Stimulated activated CD8-positive, alpha-beta memory T cell treated with anti-CD3 and anti-CD28 coated beads, Interleukin-7, amount 100 ng/mL, for 4 hours (primary cell): ENCODE measurements at places on chromosomes 2 and 18.

DNA sequence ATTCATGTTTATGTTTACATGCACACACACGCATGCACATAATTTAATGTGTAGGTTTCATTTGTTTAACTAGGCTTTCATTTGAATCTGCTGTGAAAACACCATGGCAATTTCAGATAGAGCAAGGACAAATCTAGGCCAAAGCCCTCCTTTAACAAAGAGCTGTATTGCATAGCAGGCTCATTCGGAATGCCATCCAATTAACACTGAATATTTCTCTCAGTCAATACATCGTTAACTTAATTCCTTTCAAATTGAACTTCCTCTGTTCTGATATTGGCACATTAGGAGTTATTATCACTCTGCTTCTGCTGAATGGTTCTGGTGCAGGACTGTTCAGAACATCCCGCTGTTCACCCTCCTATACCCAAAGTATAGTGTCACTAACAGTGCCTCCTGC lies 435.1 kb upstream of the CDH20 start:
- DNase-seq, result no peak

GRCh38 chr2:200148366-200148765 lies 158.1 kb upstream of the SPATS2L start:
- no peak for DNase-seq

GRCh38 chr2:143229952-143230351 lies 100.7 kb downstream of the ARHGAP15 start:
- DNase-seq, result no peak

- no peak for DNase-seq
These were observed 30.7 kb upstream of the ERCC3 start for GRCh38 chr2:127324635-127325034.

DNA sequence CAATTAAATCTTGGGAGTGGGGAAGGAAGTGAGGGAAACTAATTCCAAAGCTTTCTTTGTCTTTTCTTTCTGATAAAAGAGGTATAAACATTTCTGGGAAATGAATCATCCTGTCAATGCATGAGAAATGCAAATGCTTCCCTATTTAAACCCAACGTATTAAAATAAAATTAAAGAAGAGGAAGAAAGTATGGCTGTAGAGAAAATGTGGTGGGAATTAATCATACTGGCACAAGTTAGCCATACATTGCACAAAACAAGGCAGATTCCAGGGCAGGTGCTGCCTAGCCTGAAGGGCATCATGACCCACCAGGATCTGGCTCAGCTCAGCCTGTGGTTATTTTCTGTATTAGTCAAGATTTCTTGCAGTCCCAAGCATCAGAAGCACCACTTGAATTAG lies 338.0 kb downstream of the NYAP2 start:
- DNase-seq, result no peak

GRCh38 chr2:41933585-41934320 lies 114.1 kb upstream of the PKDCC start:
- DNase-seq, result no peak

DNA sequence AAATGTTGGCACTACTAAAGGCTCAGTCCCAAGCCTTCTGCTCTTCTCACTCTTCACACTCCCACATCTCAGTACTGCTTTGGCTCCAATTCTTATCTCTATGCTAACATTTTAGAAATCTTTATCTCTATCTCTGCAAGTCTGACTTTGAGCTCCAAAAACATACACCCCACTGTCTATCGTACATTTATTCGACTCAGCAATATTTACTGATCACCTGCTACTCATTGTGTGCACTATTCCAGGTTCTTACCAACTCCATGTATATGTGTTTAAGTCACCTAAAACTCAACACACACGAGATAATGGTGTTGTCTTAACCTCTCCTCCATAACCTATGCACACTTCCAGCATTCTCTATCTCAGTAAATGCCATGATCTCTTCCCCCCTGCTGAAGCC lies 268.2 kb upstream of the CRIM1 start:
- no peak for DNase-seq

DNA sequence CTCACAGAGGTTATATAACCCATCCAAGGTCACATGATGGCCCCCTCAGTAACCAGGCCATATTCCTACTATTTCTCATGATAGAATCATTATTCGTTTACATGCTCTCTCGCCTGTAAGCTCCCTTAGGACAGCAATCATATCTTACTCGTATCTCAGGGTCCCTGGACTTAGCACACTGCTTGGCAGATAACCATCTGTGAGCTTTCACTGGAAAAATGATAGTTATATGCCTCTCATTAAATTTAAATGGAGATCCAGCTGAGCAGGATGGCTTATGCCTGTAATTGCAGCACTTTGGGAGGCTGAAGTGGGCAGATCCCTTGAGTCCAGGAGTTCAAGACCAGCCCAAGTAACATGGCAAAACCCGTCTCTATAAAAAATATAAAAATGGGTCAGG lies 21.9 kb downstream of the KIF3C start:
- DNase-seq, result no peak

- no peak for DNase-seq
These were observed 140.3 kb downstream of the TRIB2 start for GRCh38 chr2:12856934-12857601.

DNA sequence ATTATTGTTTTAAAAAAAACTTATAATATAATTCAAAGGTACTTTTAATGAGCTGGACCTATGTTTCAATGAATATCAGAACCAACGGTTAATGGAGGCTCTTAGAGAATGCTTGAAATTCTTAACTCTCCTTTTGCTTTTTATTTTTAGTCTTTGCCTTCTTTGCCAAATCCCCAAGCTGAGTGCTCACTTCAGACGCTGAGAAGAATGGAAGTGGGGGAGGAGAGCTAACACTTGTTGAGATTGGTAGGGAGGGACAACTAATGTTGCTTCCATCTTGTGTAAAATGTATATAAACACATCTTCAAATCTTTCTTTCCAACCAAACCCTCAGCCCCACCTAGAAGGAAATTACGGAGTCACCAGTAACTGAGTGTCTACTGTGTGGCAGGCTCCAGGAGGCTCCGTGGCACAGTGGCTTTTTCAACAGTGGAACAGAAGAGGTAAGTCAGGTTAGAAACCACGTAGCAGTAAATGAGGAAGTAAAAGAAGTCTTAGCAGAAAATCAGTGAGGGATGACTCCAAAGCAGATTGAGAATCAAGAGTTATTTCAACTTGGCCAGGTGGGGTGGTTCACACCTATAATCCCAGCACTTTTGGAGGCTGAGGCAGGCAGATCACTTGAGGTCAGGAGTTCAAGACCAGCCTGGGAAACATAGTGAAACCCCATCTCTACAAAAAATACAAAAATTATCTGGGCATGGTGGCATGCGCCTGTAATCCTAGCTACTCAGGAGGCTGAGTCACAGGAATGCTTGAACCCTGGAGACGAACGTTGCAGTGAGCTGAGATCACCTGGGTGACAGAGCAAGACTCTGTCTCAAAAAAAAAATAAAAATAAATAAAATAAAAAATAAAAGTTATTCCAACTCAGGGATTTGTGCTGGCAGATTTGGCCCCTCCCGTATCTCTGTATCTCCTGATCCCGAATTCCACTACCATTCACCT lies 45.0 kb upstream of the CREB1 start:
- DNase-seq, result no peak

- DNase-seq, result no peak
These were observed 133.3 kb downstream of the ZNF236 start for GRCh38 chr18:76955524-76956170.

- DNase-seq, result no peak
These were observed 14.1 kb downstream of the PTRHD1 start for GRCh38 chr2:24779116-24779515.

DNA sequence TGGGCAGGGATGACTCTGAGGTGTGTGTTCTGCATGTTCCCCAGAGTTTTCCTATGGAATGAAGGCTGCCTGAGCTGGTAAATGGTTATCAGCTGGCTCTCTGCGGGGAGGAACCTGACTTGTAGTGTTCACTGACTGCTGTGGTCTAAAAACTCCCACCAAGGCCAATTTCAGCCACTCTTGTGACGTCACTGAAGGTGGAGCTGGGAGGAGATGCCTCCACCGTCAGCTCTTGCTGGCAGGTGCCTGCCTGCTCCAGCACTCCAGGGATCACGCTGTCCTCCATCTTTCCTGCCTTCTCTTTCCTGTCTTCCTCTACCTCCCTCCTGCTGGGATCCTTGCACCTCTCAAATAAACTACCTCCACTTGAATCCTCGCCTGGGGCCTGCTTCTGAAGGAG lies 209.5 kb upstream of the HS6ST1 start:
- DNase-seq, result no peak

- DNase-seq, result no peak
These were observed 142.0 kb downstream of the PRKCE start for GRCh38 chr2:45793305-45793962.

DNA sequence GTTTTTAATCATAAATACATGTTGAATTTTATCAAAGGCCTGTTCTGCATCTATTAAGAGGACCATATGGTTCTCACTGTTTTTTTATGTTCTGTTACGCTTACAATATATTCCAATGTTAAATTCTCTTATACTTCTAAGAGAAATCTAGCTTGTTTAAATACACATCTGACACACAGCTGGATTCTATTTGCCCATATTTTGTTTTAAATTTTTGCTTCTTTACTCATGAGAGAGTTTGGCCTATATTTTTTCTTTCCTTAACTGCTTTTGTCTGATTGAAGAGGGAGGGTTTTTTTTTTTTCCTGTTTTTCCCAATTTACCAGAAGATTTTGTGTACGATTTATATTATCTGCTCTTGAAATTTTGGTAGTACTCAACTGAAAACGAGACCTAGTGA lies 34.9 kb downstream of the RNF144A start:
- DNase-seq, result no peak

- DNase-seq, result no peak
These were observed 121.1 kb downstream of the LDLRAD4 start for GRCh38 chr18:13339653-13340052.

DNA sequence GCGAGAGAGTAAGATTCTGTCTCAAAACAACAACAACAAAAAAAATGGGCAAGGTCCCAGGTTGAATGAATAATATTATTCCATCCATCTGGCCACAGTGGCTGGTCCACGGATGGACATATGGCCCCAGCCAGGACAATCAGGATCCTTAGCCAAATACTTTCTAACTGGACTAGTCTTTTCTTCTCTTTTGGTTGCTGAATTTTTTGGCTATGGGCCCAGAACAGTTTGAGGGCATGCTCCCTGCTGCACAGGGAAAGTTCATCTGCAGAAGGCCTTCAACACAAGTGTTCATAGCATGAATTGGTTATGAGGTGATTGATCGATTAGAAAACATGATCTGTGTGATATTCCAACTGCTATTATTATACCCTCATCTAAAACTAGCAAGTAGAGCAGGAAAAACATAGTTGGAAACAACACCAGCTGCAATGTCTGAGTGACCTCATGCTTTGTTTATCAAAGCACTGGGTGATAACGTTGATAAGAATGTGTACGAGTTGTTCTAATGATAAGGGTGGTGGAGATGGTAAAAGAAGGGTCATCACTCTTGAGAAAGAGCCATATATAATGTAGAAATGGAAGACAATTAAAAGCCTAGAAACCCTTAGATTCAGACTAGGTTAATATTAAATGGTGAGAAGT lies 47.8 kb upstream of the RNF103 start:
- DNase-seq, result no peak

DNA sequence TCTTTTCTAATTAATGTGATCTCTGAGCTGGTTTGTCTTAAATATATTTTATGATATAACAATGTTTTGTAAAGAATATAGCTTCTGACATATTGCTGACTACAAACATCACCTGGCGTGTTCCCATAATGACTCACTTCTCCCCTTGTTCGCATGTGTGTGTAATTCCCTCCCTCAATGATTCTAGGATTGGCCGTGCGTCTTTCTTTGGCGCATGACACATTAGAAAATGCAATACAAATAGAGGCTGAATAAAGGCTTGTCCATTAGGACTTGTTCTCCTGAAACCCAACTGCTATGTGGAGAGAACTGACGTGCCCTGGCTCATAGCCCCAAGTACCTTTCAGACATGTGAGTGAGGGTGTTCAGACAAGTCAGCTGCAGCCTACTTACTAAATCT lies 159.7 kb upstream of the CDH20 start:
- no peak for DNase-seq

- DNase-seq, result no peak
These were observed 25.1 kb upstream of the SP3 start for GRCh38 chr2:173990245-173990644.

DNA sequence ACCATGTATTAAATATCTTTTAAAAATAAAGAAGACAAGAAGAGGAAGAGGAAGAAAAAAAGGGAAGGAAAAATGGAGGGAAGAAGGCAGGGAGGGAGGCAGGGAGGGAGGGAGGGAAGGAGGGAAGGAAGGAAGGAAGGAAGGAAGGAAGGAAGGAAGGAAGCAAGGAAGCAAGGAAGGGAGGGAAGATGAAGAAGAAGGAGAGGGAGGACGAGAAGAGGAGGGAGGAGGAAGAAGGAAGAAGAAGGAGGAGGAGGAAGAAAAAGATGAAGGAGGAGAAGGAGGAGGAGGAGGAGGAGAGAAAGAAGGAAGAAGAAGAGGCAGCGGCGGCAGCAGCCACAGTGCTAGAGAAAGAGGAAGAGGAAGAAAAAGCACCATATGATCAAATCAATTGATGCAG lies 189.6 kb downstream of the EXOC6B start:
- DNase-seq, result no peak

- no peak for DNase-seq
These were observed 346.2 kb downstream of the ZNF521 start for GRCh38 chr18:25005541-25006403.

DNA sequence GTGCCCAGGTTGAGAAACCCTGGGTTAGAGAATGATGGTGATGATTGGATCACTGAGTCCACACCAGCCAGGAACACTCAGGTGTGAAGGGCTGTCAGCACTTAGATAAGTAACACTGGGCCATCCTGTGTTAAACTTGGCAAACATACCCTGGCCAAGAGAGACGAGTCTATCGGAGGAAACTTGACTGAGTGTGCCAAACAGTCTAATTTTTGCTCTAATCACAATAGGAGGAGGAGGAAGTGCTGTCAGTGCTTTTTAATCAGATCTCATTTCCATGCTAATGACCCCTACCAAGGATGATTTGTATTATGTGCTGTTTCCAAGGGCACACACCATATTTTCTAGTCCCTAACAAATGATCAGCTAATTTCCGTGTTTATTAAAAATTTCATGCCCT lies 63.8 kb upstream of the SEC11C start:
- no peak for DNase-seq

- no peak for DNase-seq
These were observed 3.0 kb downstream of the PIKFYVE start for GRCh38 chr2:208269091-208269490.

DNA sequence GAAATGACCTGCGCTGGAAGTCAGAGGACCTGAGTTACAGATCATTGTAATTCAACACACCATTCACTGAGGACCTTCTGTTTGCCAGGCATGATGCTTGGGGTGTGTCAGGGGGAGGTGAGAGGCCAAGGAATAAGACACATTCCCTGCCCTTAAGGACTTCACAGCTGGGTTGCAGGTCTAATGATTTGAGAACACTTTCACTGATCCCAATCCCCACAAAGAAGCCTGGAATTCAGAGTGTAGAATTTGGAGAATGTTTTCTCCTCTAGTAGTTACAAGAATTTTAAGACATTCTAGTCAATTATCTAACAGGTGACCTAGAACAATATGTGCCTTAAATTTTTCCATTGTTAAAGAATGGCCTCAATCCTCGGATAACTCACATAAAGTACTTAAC lies 322.4 kb downstream of the TNS1 start:
- DNase-seq, result no peak
